ENCODE measurements at places on chromosomes 2 and 18. TPM values are rescaled to one million over a fixed set of nuclear protein-coding genes. Genes with fewer than 3 reads are reported as not detected.

PRKAG3 gene
- 0.40 TPM for total RNA-seq

MAB21L4 gene
- not detected for total RNA-seq

PLB1 gene
- 1.2 TPM for total RNA-seq

DSG1 gene
- not detected for total RNA-seq

TEX51 gene
- not detected for total RNA-seq

TEX44 gene
- total RNA-seq, result not detected

Measured in aortic smooth muscle cell (primary cell).